ENCODE measurements at places on chromosomes 12 and 14.

GRCh38 chr14:63910583-63911363 lies 58.0 kb downstream of the SYNE2 start:
- DNase-seq = no peak

DNA sequence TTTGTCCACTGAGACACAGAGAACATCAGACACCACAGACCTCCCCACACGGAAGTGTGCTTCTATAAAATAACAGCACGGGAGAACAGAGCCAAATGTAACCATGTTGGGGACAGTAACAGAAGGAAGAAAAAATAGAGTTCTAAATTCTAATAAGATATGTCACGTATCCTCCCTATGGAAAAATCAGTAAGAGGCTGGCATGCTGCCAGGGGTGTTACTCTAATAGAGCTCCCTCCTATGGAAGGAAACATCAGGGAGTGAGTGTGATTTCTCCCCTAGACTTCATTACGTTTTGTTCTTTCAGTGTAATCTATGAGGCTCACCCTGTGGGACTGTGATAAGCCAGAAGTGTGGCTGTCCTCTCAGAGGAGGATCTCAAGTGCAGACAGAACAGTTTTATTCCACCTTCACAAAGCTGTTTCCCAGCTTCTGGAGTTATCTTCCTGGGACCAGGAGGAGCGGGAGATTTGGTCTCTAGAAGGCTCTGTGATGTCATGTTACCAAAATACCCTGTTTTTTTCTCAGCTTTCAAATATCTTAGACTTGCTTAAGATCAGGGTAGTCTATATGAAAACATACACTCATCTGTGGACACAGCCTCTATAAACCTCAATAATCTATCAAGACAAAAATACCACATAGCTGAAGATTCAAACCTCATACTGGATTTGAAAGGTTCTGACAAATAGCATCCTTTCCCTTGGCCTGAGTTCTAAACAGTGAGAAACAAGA lies 69.3 kb downstream of the ZFC3H1 start:
- no peak for DNase-seq

- DNase-seq = no peak
These were observed 12.8 kb upstream of the MLEC start for GRCh38 chr12:120674097-120674636.

- DNase-seq = no peak
These were observed 14.7 kb upstream of the STK38L start for GRCh38 chr12:27229367-27229766.

DNA sequence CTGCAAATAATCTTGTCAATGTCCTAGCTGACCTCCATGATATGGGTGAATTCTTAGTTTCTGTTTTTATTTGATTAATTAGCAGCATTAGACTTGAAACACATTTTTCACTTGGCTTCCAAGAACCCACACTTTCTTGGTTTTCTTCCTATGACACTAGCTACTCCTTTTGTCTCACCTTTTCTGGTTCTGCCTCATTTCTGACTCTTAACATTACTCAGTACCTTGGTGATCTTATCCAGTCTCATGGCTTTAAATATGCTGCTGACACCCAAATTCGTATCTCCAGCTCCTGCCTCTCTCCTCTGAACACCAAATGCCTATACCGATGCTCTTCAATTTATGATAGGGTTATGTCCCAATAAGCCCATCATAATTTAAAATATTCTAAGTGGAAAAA lies 32.0 kb upstream of the SSTR1 start:
- no peak for DNase-seq

DNA sequence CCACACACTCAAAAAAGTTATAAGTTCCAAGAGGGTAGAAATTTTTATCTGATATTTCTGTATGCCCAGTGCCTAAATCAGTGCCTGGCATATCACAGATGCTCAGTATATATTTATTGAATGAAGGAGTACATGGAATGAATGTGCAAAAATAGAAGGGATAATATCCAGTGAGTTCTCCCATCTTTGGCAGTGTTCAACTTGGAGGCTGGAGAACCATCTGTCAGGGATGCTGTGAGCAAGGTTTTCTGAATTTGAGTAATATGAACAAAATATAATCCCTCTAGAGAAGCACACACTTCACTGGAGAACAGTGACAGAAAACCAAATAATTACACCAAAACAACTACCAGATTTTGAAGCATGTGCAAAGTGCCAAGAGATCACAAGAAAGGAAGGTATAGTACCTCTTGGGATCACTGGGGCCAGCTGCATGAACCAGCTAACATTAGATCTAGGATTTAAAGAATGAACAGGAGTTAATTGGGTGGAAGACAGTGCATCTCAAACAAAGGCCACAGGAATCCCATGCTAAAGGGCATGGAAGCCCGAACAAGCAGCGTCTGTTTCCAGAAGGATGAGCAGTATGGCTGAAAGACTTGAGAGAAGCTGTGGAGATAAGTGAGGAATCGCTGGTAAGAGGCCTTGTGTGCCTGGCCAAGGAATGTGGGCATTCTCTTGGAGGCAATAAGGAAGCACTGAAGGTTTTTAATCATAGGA lies 11.5 kb downstream of the SLC8A3 start:
- no peak for DNase-seq

DNA sequence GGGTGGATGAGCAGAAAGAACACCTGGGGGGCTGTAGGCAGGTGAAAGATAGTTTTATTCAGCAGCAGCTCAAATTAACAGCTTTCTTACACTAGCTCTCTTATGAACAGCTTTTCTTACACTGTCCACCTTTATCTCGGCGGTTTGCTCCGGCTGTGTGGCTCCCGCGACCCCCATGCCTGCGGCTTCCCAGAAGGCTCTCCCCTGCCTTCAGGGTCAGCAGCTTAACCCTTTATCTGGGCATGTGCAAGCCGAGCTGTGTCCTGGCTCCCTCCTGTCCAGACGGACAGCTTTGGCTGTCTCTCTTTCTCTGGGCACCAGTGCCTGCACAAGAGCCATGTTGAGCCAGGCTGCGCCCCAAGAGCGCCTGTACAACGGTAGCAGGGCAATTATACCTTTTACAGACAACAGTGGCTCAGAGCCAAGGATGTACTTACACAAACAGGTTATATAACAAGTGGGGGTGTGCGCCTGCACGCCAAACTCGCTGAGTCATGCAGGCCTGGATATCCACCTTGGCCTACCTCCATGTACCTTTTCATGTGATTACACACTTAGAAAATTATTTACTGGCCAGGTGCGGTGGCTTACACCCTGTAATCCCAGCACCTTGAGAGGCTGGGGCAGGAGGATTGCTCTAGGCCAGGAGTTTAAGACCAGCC lies 28.5 kb upstream of the KLHL42 start:
- no peak for DNase-seq

GRCh38 chr12:76457010-76457409 lies 102.6 kb downstream of the OSBPL8 start:
- no peak for DNase-seq

GRCh38 chr14:102588821-102589220 lies 3.6 kb upstream of the RCOR1 start:
- DNase-seq = no peak

DNA sequence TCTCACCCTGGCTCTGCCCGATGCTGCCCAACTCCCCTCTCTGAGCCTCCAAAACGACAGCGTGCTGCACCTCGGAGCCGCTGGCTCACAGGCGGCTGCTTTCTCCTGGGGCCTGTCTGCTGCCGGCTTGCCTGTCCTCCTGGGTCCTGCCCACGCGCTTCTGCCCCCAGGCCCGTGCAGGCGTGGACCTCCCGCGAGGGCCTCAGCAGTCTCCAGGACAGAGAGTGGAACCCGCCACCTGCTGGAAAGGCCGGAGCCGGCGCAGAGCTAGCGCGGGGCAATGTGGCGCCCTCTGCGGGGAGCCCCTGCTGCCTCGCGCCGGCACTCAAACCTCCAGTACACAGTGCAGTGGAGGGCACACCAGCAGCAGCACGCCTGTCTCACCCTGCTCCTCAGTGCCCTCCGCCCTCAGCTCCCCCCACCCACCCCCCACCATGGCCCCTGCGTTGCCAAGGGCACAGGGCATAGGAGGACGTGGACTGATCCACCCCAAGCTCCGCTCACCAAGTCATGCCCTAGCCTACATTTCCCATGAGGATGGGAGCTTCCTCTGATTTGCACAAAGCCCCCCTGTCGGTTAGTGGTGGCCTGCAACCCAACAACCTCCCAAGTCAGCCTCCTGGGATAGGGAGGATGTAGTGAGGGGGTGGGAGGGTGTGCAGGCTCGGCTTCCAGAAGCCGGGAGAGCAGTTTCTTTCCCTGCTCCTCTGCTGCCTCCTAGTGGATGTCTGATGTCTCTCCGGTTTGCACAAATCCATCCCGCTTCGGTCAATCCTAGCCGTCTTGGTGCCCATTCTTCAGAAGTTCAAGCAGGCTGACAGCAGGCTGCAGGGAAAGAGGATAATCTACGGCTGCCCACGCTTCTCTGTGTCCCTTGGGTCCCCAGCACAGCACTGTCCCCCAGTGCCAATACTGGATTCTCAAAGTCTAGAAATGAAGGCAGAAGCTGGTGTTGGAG lies 25.2 kb downstream of the KRT8 start:
- DNase-seq = peak; percentile 60

GRCh38 chr12:29159661-29160060 lies 10.6 kb downstream of the FAR2 start:
- DNase-seq = no peak

GRCh38 chr12:80332827-80333226 lies 111.2 kb upstream of the PTPRQ start:
- DNase-seq = no peak

DNA sequence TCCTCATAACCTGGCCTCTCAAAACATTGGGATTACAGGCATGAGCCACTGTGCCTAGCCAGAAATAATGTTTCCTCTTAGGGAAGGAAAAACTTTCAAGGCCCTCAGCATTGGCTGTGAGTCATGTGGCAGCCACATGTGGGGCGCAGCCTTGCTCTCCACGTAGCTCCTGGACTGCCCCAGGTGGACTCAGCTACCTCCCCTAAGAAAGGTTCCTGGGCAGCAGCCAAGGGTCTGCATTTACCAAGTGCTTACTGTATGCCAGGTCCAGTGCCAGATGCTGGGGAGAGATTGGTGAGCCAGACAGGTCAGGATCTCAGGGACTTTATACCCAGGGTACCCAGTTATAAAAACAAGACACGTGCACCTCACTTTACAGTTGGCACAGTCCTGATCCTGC lies 3.7 kb upstream of the TRPV4 start:
- DNase-seq = no peak

- no peak for DNase-seq
These were observed 237.1 kb downstream of the FOXN3 start for GRCh38 chr14:89179891-89180404.

DNA sequence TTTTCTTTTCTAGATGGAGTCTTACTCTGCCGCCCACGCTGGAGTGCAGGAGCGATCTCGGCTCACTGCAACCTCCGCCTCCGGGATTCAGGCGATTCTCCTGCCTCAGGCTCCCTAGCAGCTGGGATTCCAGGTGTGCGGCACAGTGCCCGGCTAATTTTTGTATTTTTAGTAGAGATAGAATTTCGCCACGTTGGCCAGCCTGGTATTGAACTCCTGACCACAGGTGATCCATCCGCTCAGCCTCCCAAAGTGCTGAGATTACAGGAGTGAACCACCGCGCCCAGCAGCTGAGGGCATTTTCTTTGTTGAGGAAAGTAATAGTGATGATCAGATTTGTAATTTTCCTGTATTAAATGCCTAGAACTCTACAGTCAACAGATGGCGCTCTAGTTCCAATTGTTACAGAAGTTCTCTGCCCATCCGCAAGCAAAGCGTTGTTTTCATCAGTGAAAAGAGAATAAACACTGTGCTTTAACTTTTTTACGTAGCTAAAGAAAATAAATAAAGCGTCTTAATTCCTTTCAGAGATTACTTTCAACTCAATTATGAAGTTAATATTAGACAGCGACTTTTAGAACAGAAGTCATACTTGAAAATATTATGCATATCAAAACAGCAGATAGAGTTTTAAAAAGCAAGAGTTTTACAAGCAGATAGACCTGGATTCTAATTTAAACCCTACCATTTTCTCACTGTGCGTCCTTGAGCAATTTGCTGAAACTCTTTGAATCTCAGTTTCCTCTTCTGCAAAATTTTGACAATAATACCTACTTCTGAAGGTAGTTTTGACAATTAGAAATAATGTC lies 335.1 kb downstream of the DUSP6 start:
- DNase-seq = no peak

DNA sequence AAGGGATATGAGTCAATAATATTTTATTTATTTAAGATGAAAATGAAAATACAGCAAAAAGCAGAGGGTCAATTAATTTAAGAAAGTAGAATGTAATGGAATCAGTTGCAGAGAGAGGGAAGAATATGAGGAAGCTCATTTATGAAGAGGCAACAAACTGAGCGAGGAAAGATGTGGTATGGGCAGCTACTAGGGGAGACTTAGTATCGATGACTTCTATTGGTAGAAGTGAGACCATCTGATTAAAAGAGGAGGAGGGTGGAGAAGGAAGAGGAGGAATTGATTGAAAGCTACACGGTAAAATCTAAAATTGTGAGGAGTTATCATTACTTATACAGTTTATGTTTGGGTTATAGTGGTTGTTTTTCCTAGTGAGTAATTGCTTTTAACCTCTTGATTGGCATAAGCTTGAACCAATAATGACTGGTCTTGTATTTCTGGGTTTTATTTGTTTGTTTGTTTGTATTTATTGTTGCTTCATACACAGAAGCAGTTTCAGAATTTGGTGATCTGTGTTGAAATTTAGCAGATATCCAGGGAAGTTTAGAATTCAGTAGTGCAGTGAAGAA lies 121.0 kb downstream of the LRRIQ1 start:
- no peak for DNase-seq

- no peak for DNase-seq
These were observed 1.5 kb upstream of the RASAL1 start for GRCh38 chr12:113136990-113137511.

DNA sequence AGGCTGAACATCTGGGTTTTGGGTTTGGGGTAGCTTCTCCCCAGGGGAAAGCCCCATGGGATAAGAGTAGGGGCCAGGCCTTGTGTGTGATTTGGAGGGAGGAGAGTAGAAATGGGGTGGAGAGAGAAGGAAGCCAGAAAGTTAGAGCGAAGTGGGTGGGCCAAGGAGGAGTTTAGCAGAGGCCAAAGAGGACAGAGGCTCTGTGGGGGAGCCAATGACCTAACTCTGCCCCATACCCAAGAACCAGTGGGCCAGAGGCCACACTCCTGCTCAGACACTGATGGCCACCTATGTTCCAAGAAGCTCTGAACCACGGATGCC lies 9.3 kb downstream of the ZNF385A start:
- DNase-seq = no peak

GRCh38 chr12:107547389-107547788 lies 138.2 kb upstream of the PWP1 start:
- DNase-seq = no peak

- no peak for DNase-seq
These were observed 70.8 kb upstream of the DACT1 start for GRCh38 chr14:58566979-58567378.

DNA sequence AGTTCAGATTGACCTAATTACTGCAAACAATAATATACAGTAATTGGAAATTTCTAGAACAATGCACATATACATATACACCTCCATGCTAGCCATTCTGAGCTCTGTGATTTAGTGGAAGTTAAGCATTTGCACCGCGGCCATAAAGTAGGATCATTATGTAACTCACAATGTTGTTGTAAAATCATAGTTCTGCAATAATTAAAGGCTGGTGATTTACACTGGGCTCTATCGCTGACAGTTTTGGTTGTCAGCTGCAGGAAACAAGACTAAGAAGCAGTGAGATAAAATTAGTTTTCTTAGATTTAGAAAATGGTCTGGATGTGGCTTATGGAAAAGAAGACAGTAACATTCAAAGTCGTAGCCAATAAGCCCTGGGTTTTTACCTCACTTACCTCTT lies 776.3 kb downstream of the TMEM121 start:
- DNase-seq = no peak

GRCh38 chr14:64409126-64409920 lies 21.2 kb downstream of the MTHFD1 start:
- DNase-seq = no peak
